ENCODE measurements at places on chromosomes 5 and 9.
A peak's percentile ranks its signal among the peaks of the same experiment; 100 is the strongest.

GRCh38 chr5:43275391-43275790, 37.8 kb downstream of the HMGCS1 start:
- DNase-seq, result no peak

DNA sequence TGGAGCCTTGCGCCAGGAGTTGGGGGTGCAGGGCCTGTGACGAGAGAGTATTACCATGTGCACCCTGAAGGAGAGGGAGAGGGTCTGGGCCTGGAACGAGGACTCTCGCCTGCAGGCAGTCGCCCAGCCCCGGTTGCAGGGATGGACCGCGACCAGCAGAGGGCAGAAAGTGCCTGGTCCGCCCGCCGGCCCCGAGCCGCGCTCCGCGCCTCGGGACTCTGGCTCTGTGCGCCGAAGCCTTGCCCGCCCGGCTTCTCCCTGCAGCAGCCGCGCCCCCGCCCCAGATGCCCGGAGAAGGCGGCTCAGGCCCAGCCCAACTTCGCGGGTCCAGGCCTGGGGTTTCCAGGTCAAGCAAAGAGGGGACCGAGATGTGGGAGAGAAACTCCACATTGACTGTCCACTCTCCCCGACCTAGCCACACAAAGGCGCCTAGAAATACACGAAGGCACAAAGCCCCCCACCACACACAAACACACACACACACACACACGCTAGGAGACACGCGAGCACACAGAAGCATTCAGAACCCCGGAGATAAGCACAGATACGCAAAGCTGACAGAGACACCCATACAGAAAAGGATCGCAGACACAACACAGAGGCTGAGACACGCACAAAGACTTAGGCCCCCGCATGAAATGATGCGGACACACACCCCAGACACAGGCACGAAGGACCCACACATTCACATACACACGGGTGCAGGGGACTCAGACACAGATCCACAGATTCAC, 2.0 kb upstream of the LMX1B start:
- peak; percentile 61 for DNase-seq

- DNase-seq, result no peak
Measured at GRCh38 chr9:306907-307306, 92.2 kb downstream of the DOCK8 start.

GRCh38 chr5:61207884-61208283, 45.6 kb upstream of the SMIM15 start:
- DNase-seq, result no peak

DNA sequence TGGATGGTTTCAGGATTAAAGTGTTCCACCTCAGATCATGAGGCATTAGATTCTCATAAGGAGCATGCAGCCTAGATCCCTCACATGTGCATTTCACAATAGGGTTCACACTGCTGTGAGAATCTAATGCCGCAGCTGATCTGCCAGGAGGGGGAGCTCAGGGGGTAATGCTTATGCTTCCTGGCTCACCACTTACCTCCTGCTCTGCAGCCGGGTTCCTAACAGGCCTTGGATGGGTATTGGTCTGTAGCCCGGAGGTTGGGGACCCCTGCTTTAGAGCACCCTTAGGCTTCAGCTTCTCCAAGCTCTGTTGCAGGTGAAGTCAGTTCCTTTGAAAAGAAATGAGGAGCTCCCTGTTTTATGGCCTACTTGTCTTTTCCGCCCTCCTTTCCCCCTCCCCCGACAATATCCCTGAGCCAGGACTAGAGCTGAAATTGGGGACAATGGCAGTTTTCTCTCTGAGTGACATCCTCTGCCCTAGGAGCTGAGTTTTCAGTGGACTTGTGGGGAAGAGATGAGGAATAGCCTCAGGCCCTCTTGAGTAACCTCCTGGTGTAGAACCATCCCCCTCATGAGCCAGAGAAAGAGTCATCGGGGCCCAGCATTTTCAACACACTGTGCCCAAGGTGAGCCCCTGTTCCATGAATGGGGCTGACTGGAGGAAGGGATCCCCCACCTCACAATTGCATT, 16.2 kb upstream of the MAT2B start:
- DNase-seq, result peak; percentile 57

DNA sequence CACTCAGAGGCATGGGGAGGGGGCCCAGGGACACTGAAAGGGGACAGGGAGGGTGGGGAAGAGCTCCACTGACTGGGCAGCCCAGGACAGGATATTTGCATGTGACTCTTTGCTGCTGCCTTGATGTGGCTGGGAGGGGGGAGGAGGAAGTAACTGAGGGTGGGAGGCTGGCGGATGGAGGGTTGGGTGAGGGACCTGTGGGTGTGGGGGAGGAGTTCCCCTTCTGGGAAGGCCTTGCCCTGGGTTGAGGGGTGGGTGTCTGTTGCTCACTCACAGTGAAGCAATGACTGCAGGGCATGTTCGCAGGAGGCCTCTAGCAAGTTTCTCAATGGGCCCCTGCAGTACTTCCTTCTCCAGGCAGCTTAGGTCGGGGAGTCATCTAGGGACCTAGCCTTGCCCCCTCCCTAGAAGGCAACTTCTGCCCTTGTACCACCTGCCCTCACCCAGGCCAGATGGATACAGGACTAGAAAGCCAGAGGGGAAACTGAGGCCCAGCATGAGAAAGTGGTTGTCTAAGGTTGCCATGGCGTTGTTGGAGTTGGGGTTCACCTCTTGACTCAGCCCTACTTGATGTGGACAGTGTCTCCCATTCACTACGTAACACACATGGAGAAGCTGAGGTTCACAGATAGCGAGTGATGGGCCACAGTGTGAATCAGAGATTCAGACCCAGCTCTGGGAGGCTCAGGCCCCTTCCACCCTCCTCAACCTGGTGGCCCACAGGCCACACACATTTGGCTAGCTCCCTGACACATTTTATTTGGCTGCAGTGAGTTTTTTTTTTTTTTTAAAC, 3.0 kb downstream of the GRK6 start:
- DNase-seq, result no peak

- DNase-seq, result no peak
Measured at GRCh38 chr5:122639864-122640263, 135.0 kb upstream of the SNX2 start.

GRCh38 chr5:5364932-5365331, 57.5 kb upstream of the ICE1 start:
- DNase-seq, result no peak

- no peak for DNase-seq
Measured at GRCh38 chr9:83584995-83585394, 37.9 kb upstream of the IDNK start.

DNA sequence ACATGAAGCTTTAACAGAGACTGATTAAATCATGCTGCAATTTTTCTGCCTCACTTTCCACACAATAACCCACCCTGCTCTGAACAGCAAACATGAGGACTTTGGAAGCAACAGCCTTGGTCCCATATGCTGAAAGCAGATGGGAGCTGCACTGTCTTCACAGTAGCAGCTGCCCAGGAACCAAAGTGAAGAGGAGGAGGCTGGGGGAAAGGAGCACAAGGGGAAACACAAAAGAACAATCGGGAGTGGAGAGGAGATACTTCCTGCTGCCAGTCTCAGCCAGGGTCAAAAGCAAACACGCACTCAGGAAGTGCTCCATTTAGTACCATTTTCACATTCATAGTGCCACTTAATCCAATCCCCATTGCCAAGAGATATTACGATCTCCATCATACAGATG, 183.3 kb upstream of the PUM3 start:
- DNase-seq, result no peak

GRCh38 chr9:121505903-121506735, 6.5 kb upstream of the GGTA1 start:
- no peak for DNase-seq

DNA sequence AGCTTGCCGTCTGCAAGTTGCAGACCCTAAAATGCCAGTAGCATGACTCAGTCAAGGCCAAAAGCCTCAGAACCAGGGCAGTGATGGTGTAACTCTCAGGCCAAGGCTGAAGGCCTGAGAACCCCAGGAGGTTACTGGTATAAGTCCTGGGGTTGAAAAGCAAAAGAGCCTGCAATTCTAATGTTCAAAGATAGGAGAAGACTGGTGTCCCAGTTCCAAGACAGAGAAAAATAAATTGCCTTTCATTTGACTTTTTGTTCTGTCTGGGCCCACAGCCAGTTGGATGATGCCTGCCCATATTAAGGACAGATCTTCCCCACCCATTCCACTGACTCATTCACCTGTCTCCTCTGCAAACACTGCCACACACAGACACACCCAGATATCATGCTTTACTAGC, 673.2 kb downstream of the CDH18 start:
- DNase-seq, result no peak

DNA sequence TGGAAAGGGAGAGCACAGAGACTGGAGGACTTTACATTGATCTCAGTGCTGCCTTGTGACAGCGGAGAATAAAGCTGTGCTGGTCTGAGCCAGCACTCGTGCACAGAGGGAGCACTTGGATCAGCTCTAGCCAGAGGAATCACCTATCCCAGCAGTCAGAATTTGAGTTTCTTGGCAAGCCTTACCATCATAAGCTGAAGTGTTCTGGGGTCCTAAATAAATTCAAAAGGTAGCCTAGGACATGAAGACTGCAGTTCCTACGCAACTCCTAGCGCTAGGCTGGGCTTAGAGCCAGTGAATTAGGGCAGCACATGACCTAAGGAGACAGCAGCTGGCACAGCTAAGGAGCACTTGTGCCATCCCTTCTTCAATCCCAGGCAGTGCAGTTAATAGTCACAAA, 119.5 kb downstream of the HMHB1 start:
- DNase-seq, result no peak

DNA sequence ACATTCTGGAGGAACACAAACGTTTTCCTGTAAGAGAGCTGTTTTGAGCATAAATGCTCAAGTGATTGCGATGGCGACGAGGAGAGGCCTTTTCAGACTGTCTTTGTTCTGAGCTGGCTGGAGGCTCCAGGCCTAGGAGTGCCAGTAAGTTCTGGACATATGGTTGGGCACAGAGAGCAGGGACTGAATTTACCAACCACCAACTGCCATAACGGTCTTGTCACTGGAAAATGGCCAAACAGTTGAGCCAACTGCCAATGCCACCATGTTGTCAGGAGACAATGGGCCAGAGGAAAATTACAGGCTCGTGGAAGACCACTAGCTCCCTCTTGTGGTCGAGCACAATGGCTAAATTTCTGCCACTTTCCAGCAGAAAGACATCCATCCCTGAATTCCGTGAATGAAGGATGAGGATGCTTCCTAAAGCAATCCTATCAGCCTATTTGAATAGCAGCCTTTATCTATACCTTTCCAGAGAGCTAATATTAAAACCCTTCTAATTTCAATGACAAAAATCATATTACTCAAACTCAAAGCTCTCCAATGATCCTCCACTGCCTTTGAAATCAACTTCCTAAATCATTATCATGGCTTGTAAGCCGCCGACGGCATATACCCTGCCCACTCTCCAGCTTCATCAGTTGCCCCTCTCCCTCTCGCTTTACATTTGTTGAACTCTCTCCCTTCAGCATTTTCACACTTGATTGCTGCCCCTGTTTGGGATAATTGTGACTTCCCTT, 66.9 kb upstream of the GLIS3 start:
- peak; percentile 75 for DNase-seq

DNA sequence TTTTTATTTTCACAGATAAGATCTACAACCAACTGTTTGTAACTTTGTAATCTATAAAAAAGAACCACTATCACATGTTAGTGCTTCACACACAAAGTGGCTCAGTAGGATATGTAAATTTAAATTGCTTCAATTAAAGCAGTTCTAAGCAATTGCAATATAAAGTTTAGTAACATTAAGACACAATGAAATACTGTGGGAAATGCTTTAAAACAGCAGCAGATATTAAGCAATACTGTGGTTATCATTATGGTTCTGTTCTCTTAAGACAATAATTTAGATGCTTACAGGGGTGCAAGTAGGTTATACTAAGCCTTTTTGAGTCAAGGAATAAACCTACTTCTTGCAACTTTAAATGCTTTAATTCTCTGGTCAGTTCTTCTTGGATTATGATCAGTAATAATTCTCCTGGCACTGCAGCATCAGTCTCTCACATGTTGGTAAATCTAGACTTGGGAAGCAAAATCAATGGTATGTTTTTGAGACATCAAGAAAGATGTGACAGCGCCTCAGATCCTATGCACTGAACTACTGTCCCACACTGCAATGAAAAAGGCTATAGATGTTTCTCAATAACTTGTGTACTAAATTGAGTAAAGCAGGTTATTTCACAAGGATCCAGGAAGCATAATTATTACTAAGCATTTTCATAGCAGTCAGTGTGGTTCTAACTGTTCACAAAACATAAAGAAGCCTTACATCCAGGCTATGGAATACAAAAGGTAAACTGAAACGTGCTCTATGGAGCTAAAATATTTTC, 338.7 kb upstream of the PDE4D start:
- no peak for DNase-seq

DNA sequence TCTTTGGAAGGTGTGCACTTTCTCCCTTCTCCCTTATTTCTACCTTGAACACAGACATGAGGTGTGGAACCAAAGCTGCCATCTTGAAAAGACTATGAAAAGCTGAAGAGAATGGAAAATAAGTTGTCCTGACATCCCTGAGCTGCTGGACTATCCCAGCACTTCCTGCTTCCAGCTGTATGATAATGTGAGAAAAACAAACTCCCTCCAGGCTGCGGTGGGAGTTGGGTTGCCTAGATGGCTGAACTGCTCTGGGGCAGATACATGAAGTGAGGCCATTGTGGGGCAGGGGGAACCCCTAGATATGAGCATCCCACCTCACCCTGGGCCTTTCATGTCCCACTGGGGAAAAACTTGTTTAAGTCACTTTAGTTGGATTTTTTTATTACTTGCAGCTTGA, 82.4 kb downstream of the BOD1 start:
- DNase-seq, result no peak

- no peak for DNase-seq
Measured at GRCh38 chr9:14690948-14691730, 2.1 kb downstream of the ZDHHC21 start.

DNA sequence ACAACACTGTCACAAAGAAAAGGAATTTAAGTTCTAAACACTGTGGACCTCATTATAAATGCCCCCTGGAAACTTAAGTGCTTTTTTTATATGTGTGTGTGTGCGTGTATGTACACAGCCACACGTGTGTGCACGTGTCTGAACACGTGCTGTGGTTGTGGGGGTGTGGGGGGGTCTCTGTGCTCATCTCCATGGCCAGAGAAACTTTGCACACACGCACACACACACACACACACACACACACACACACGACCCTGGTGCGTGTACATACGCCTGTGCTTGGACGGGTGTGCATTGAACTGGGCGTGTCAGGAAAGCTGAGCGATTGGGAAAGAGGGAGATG, 27.9 kb downstream of the AMBP start:
- DNase-seq, result no peak

- DNase-seq, result no peak
Measured at GRCh38 chr9:34114436-34114835, 12.1 kb downstream of the DCAF12 start.

DNA sequence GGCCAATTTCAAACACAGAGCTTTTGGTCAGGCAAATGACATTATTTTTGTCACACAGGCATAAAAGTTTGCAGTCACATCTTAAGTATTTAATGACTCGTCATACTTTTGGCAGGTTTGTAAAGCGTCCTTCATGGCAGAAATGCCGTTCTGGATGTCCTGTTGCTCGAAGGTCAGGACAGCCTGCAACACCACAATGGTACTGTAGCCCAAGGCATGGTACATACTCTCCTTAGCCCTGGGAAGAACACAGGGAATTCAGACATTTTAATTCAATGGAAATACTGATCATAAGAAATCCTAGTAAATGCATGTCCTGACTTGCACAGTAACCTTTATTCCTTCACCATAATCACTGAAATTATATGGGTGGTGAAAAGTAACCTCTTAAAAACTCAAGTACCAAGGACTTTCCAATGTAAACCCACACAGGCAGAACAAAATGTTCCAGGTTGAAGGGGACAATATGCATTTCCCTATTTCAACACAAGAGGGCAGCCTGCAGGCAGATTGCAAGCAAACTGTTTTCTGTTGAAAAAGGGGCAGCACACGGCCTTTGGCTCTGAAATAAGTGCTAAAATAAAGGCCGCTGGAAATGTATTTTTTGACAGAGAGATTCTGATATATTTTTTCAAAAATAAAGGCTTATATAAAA, 95.7 kb downstream of the TTC39B start:
- DNase-seq, result peak; percentile 89
